ENCODE measurements at places on chromosomes 1 and 21.

DNA sequence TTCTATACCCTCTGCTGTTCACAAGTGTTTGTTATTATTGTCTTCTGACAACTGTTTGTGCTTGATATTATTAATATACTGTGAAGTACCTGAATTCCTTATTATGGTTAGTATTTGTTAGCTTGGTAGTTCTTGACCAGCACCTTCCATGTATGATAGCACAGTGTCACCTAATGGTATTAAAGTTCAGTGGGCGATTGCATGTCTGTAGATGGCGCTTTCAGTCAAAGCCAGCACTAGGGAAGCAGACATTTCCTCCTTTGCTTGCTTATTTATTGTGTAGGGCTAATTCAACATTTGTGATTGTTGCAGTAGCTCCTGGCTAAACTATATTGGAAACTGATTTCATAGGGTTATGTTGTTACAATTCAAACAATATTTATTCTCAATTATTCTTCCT lies 218.0 kb downstream of the ZP4 start:
- DNase-seq = no peak

DNA sequence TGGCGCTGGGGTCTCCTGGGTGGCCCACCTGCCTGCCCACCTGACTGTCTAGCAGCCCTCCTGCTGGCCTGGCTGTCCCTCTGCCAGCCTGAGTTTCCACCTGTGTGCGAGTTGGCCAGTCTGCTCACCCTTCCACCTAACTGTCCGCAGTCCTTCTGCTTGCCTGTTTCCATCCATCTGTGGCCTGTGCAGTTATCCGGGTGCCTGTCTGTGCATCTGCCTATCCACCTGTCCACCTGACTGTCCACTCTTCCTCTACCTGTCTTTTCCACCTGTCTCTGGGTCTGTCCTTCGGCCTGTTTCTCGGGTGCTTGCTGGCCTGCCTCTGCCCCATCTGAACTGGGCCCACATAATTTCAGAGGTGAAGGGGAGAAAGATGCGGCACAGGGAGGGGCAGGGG lies 1.9 kb downstream of the KCNQ4 start:
- no peak for DNase-seq

GRCh38 chr1:229714964-229715603 lies 89.0 kb downstream of the URB2 start:
- no peak for DNase-seq

GRCh38 chr1:94265906-94266305 lies 28.5 kb upstream of the ARHGAP29 start:
- DNase-seq = no peak

GRCh38 chr1:168966217-168966616 lies 140.3 kb upstream of the ATP1B1 start:
- DNase-seq = no peak

- DNase-seq = peak; percentile 34
Measured at GRCh38 chr1:115712911-115713609, 55.5 kb downstream of the CASQ2 start.

DNA sequence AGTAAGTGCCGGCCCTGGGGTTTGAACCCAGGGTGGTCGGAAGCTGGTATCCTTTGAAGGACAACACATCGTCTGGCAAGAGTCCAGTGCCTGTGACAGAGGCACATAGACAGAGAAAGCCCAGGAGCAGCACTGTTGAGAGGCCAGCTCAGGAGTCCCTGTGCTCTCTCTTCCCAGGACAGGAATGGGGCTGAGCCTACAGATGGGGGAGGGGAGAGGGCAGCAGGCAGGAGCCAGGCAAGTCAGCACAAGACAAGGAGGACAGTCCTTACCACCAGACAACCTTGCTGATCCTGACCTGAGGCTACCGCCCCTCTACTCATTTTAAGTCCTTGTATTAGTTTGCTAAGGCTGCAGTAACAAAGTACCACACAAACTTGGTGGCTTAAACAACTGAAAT lies 27.7 kb upstream of the SYT6 start:
- no peak for DNase-seq

DNA sequence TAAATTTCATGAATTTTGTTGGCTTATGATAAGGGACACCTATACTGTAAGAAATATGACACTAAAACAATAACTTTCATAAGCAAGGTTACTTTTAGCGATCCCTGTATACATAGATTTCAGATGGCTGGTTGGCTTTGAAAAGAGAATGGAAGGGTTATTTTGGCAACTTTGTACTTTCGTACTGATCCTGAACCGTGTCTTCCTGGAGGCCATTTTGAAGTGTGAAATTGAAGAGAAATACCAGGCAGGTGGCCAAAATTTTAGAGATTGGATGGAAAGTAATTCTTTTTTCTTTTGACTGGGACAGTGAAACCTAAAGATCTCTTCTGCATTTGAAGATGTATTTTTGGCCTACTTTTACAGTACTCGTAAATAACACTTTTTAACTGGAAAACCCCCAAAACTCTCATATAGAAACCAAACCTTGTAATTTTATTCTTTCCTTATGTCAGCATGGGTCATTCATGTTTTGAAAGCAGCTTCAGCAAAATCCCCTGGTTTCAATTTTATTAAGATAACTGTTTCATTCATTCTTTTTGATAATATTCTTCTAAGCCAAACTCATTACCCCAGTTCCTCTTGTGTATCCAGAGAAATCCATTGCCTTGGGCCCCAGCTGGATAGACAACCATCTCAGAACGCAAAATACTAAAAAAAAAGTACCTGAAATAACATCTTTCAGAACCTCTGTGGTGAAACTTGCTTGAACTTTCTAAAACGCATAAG lies 38.4 kb upstream of the ZNF281 start:
- no peak for DNase-seq

DNA sequence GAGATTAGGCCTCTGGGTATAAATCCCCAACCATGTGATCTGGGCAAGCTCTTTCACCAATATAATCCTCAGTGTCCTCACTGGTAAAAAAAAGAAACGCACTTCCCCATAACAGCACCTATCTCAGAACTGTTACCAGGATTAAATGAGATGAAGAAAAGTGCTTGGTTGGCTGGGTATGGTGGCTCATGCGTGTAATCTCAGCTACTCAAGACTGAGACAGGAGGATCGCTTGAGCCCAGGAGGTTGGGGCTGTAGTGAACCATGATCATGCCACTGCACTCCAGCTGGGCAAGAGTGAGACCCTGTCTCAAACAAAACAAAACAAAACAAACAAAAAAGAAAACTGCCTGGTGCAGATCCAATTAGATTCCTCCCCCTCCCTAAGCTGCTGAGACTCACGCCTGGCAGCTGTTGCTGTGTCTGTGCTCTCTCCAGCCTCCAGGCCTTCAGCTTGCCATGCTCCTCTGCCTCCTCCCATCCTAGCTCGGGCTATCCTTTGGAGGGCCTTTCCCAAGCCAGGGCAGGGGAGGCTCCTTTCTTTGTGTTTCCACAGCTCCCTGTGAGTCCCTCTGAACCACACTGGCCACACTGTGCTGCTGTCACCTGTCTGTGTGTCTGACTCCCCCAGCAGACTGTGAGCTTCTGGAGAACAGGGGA lies 19.0 kb downstream of the CYB5RL start:
- no peak for DNase-seq

DNA sequence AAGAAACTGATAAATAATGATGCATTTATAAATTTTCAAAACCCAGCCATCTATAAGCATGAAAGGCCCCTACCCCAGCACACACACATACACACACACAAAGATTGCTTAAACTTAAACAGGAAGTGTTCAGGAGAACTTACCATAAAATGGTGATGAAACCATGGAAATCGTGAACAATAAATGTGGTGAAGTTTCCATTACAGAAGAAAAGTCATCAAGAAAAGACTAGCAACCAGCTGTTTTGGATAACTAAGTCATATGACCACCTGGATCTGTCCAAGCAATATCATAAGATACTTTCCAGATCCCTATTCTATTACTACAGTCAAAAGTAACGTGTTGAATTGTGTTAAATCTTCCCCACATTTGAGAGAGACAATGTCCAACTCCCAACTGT lies 24.1 kb downstream of the RGS5 start:
- no peak for DNase-seq

- DNase-seq = no peak
Measured at GRCh38 chr21:34200288-34200905, 127.0 kb downstream of the MRPS6 start.

GRCh38 chr1:154971341-154971998 lies 923 bp upstream of the SHC1 start:
- DNase-seq = no peak

DNA sequence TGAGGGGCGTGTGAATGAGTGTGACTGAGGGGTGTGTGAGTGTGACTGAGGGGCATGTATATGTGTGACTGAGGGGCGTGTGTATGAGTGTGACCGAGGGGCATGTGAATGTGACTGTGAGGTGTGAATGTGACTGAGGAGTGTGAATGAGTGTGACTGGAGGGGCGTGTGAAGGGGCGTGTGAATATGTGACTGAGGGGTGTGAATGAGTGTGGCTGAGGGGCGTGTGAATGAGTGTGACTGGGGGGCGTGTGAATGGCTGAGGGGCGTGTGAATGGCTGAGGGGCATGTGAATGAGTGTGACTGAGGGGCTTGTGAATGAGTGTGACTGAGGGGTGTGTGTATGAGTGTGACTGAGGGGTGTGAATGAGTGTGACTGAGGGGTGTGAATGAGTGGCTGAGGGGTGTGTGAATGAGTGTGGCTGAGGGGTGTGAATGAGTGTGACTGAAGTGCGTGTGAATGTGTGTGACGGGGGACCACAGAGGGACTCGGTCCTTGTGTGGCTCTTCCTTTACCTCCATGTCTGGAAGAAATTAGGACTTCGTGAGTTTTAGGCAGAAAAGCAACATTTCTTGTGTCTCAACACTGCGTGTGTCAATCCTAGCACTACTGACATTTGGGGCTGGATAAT lies 105.8 kb downstream of the GLIS1 start:
- DNase-seq = no peak

DNA sequence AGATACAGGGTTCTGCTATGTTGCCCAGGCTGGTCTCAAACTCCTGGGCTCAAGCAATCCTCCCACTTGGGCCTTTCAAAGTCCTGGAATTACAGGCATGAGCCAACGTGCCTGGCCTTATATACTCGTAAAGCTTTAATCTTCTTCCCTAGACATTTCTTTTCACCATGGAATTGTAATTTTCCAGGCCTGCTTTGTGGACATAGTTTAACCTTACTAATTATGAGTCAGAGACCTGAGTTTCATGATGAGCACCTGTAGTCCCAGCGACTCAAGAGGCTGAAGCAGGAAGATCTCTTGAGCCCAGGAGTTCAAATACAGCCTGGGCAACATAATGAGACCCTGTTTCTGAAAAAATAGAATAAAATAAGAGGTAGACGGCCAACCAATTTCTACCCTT lies 12.3 kb downstream of the PATJ start:
- no peak for DNase-seq

DNA sequence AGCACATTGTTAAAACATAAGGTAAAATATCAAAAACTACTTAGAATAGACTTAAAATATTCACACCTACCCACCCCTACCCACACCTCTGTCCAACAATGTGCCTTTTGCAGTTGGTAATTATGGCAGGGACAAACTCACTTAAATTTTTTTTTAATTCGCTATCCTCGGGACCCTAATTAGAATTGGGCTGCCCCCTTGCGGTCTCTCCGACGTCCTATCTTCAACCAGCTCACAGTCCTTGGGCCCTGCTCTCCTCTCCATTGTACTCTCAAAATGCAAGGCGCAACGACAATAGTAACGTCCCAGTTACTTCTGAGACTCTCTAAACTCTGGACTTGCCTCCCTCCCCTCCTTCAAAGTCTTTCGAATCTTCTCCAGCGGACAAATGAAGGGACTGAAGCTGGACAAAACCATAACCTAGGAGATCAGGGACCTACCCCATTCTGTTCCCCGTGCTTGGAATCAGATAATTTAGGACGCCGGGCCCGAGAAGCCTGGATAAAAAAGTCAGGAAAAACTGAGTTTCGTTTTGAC lies 1.1 kb upstream of the CIART start:
- DNase-seq = peak; percentile 85

DNA sequence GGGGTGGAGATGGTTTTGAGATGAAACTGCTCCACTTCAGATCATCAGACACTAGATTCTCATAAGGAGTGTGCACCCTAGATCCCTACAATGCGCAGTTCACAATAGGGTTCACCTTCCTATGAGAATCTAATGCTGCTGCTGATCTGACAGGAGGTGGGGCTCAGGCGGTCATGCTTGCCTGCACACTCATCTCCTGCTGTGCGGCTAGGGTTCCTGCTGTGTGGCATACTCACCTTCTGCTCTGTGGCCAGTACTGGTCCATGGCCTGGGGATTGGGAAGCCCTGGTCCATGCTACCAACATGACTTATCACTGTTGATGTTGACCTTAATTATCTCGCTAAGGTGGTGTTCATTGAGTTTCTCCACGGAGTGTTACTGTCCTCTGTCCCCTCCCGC lies 144.5 kb downstream of the NAV1 start:
- DNase-seq = no peak

- DNase-seq = peak; percentile 70
Measured at GRCh38 chr1:6601923-6602668, 573 bp downstream of the KLHL21 start.

- DNase-seq = no peak
Measured at GRCh38 chr1:18297896-18298648, 182.7 kb upstream of the KLHDC7A start.

- DNase-seq = peak; percentile 79
Measured at GRCh38 chr21:31343680-31344480, at the start of gene TIAM1. TIAM1 (minus strand) TSS chr21:31344261; CDS start chr21:31266972, 77,289 bp downstream.

DNA sequence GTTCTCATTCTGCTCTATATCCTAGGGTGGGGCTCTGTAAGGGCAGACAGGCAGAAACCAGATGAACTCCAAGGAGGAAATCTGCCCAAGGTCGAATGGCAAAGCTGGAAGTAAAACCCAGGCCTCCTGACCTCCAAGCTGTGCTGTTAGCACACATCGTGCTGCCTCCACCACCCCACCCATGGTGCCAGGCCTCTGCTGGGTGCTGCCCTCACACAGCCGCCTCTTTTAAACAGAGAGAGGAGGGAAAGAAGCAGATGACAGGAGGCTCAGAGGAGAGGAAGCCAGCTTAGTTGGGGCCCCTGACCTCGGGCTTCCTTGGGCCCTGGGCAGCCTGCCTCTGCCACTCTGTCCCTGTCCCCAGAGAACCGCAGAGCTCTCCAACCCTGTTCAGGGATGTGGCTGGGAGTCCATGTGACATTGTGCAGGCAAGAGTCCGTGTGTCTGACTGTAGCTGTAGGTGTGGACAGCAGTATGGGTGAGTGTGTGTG lies 1.1 kb downstream of the SYNC start:
- DNase-seq = peak; percentile 46

- DNase-seq = no peak
Measured at GRCh38 chr21:34086887-34087306, 13.5 kb downstream of the MRPS6 start.

GRCh38 chr21:41836166-41837015 lies 42.8 kb downstream of the PRDM15 start:
- DNase-seq = no peak

GRCh38 chr1:110686188-110686587 lies 11.4 kb upstream of the KCNA3 start:
- no peak for DNase-seq

GRCh38 chr1:239858057-239858456 lies 233.6 kb upstream of the FMN2 start:
- no peak for DNase-seq

- no peak for DNase-seq
Measured at GRCh38 chr1:223831755-223832636, 13.8 kb downstream of the TP53BP2 start.

GRCh38 chr1:198848206-198848605 lies 209.4 kb downstream of the PTPRC start:
- DNase-seq = no peak
